ENCODE measurements at places on chromosomes 3 and 15. TPM values are rescaled to one million over a fixed set of nuclear protein-coding genes. Genes with fewer than 3 reads are reported as not detected.

ZMYND10 gene
- total RNA-seq, result 3.9 TPM

GNAT1 gene
- not detected for total RNA-seq

GRCh38 chr3:19074257-19074900, 73.9 kb upstream of the KCNH8 start:
- ATAC-seq, result no peak

NR1I2 gene
- total RNA-seq, result 0.43 TPM

CD80 gene
- 24.3 TPM for total RNA-seq

BLM gene
- total RNA-seq, result 81.4 TPM

CAND2 gene
- 0.85 TPM for total RNA-seq

DNA sequence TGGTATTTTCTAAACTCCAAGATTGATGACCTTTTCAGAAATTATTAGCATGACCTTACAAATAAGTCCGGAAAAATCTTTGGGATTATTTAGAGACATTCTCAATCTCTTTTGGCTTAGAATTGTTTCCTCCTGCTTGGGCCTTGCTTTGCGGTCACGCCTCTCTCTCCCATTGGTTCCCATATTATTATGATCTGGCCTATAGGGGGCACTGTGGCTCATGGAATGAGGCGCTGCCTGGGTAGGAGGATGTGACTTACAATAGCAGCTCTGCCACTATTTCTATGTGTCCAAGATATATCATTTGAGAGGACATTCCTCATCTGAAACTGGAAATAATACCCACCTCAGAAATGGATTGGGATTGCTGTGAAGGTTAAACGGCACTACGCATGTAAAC, 464.9 kb downstream of the MFSD1 start:
- ATAC-seq, result no peak

GXYLT2 gene
- total RNA-seq, result not detected

Measured in activated T-helper 17 cell treated with anti-CD3 and anti-CD28 coated beads, Interleukin-2, amount 50 U/mL, for 72 hours (primary cell).